ENCODE measurements at places on chromosomes 2 and 18.

DNA sequence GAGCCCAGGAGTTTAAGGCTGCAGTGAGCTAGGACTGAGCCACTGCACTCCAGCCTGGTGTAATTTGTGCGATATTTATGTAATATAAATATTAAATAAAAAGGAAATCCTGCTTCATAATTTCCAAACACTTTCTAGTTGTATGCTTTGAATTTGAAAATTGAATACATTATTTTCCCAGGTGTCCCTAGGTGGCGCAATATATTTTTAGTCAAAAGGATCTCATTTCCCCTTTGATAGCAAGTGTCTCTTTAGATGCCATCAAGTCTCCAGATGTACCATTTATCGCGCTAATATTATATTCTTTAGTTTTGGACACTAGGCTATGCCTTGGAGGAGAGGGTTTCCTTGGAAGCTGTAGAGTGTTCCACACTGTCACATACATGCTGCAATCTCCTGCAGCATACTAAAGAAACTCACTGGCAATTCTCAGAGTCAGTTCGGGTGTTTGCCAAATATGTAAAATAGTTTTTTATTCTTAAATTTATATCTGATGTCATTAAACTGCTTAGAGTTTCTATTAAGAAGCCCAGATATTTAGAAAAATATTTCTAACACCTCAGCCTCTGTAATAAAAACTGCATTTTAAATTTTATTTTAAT lies 5.6 kb upstream of the WDR7 start:
- DNase-seq = peak; percentile 30

GRCh38 chr2:24711865-24712264 lies 81.3 kb downstream of the PTRHD1 start:
- DNase-seq = no peak

- no peak for DNase-seq
These were observed 141.5 kb upstream of the FN1 start for GRCh38 chr2:215577356-215577755.

DNA sequence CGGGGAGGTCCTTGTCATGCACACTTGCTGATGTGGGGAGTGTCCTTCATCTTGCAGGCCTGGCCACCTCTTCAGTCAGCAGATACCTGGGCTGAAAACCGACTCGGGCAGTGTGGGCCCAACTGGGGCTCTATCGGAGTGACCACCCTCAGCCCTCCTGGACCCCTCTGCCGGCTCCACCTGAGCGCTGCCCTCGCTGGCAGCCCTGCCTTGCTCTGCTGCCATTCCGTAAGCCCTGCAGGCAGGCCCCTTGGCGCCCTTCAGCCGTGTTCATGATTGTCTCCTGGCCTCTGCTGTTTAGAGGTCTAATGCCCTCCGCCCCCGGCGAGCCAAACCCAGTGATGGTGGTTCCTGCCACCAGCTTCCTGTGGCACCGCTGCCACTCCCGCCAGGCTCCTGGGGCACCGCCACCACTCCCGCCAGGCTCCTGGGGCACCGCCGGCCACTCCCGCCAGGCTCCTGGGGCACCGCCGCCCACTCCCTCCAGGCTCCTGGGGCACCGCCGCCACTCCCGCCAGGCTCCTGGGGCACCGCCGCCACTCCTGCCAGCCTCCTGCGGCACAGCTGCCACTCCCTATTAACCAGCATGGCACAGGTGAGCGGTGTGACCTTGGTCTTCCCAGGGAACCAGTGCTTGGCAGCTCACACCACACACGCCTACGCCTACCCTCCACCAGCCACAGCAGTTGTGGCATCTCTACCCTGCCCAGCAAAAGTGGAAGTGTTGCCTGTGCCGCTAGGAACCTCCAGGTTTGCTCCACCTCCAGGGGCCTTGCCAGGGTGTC lies 15.9 kb downstream of the CAPN10 start:
- no peak for DNase-seq

DNA sequence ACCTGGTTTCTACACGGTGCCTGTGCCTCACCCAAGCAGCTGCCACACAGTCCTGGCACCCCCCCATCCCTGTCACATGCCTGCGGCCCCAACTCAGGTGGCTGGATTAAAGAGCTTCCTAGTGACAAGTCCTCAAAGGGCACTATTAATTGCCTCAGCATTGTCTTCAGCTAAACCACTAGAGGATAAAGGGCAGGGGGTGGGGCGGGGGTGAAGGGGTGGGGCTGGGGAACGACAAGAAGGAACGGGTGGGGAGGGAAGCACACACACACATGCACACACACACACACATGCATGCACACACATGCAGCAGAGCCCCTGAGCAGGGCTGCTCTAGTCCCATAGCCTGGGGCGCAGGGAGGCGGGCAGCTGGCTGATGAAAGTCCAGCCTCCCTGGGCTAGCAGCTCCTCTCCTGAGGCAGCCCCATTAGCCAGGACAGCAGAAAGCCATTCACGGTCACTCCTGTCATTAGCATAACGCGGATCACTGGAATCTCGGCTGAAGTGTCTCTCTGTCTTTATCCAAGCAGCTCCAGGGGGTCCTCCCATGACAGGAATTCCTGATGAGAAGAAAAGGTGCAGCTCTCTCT lies 7.4 kb upstream of the TEX261 start:
- DNase-seq = no peak

DNA sequence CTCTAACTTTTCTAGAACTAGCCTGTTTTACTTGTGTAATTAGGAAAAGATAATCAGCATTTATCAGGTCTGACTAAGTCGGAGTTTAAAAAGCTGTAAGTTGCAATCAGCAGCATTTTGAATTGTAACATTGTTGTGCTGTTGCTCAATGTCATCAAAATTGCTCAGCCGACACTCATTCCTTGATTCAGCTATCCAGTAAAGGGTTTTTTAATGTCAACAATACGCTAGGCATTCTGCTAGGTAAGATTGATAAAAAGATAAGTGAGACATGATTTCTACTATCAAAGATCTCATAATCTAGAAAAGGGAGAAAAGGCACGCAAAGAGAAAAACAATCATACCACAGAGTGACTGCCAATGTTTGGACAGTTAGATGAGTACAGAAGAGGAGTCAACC lies 327.1 kb upstream of the CDH2 start:
- no peak for DNase-seq

DNA sequence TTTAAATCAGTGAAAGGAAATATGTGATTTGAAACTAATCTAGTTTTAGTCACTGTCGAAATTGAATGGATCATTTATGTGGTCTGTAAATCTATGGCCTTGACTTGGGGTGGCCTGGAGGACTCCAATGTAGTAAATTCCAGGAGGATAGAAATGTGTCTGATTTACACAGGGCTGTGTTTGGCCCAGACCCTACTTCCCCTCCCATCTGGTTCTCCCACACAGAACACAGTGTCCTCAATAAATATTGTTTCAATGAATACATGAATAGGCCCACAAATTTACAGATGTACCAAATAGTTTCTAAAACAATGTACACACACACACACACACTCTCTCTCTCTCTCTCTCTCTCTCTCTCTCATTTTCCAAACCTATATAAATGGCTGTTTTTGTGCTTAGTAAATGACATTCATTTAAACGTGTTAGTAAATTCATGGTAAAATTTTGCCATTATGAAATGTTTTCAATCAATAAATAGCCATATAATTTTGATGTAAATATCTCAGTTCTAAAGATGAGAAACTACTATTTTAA lies 1.9 kb downstream of the CCDC68 start:
- DNase-seq = no peak

Data from AML-193 (cell line).